Chondrocyte (in vitro differentiated cells): ENCODE measurements at places on chromosomes 11 and 22. TPM values are rescaled to one million over a fixed set of nuclear protein-coding genes. Genes with fewer than 3 reads are reported as not detected.
A peak's percentile ranks its signal among the peaks of the same experiment; 100 is the strongest.

Gene CTSF
- total RNA-seq, result not detected in 3 replicates

Gene OLFML1
- total RNA-seq, result 11.1 to 69.3 TPM (median 12.3 TPM) in 3 replicates

- DNase-seq, result no peak
- H3K27me3 ChIP-seq, result peaks cover 7% of the 10 kb centered on the region
- no peaks in the 10 kb centered on the region for H3K36me3 ChIP-seq
- no peak overlapping the region for H3K27ac ChIP-seq
These were observed 9.0 kb downstream of the TECTA start for GRCh38 chr11:121109916-121110586.

- H3K4me3 ChIP-seq, result no peak overlapping the region
- H3K36me3 ChIP-seq, result no peaks in the 10 kb centered on the region
- H3K4me1 ChIP-seq, result peaks cover 7% of the 10 kb centered on the region
- DNase-seq, result peak; percentile 62
These were observed 46.7 kb downstream of the IGLL1 start for GRCh38 chr22:23533328-23533762.

DNA sequence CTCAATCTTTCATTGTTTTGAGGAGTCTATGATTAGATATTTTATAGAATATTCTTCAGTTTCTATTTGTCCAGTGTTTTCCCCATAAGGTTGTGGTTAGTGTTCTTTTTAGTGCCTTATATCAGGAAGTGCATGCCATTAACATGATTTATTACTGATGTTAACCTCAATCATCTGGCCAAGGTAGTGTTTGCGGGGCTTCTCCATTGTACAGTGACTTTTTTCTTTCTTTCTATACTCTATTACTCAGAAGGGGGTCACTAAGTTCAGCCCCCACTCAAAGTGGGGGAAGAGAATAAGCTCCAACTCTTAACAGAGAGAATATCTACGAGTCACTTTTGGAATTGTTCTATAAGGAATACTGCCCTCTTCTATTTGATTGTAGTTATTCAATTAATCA lies 415.8 kb downstream of the DYNC2H1 start:
- H3K27ac ChIP-seq, result peak overlapping the region; percentile 24
- DNase-seq, result no peak
- no peaks in the 10 kb centered on the region for H3K36me3 ChIP-seq
- H3K4me3 ChIP-seq, result no peak overlapping the region
- no peaks in the 10 kb centered on the region for H3K27me3 ChIP-seq

DNA sequence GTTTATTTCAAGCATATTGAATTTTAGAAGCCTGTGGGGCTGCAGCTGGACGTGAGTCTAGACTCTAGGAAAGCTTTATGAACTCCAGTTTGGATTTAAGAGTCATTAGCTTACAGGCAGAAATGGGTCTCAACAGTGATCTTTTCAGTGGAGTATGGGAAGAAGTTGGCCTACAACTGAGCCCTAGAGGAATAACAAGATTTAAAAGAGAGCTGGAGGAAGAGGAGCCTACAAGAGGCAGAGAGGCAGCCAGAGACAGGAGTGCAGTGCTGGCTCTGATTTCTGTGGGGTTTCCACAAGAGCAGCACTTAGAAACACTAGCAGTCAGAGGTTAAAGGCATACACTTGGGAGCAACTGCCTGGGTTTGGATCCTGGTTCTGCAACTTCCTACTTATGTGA lies 17.9 kb downstream of the APOL5 start:
- DNase-seq, result no peak
- peaks cover 27% of the 10 kb centered on the region for H3K36me3 ChIP-seq
- no peak overlapping the region for H3K4me3 ChIP-seq
- peaks cover 4% of the 10 kb centered on the region for H3K4me1 ChIP-seq
- no peaks in the 10 kb centered on the region for H3K27me3 ChIP-seq

DNA sequence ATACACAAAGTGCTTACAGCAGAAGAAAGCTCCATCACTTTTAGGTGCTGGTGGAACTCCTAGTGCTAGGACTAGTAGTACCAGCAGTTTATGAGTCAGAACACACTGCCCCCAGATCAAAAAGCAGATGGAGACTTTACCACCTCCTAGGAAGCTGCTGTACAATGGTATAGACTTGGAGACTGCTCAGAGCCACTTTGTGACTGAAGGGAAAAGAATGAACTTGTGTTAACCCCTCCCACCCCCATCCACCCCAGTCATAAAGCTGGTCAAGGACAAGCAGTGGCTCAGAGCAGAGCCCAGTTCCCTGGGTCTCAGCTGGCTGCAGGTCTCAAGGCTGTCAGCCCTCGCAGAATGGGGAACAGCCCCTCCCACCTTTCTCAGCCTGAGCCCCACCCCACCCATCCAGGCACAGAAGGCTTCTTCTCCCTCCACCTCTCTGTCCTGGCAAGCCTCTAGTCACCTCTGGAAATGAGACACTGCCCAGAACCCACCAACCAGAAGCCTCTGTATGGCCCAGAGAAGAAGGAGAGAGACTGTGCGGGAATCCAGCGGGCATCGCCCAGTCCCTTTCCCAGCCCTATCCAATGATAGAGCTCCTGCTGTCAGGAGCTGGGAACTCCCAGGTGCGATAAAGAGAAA lies 23.8 kb downstream of the PACSIN2 start:
- no peak for DNase-seq
- peaks cover 76% of the 10 kb centered on the region for H3K4me1 ChIP-seq
- H3K4me3 ChIP-seq, result no peak overlapping the region
- H3K27ac ChIP-seq, result peak overlapping the region; percentile 36
- H3K27me3 ChIP-seq, result no peaks in the 10 kb centered on the region

DNA sequence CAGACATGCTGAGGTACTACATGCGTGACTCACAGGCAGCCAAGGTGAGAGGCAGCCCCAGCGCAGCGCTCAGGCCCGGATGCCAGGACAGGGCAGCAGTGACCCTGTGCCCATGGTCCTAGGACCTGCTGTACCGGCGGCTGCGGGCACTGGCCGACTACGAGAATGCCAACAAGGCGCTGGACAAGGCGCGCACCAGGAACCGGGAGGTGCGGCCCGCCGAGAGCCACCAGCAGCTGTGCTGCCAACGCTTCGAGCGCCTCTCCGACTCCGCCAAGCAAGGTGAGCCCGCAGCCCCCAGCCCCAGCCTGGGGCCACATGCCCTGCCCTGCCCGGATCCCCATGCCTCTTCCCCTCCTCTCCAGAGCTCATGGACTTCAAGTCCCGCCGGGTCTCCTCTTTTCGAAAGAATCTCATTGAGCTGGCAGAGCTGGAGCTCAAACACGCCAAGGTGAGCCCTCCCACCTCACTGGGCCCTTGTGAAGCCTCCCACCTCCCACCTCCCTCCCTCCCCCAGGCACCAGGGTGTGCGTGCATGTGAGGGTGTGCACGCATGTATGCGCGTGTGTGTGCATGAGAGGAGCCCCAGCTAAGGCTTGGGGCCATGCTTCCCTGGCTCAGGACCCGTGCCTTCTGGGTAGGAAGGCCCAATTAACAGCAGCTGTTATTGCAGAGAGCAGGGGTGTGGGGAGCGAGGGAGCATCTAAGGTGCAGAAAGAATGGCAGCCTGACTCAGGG lies 5.3 kb downstream of the CFL1 start:
- peaks cover 43% of the 10 kb centered on the region for H3K36me3 ChIP-seq
- no peak for DNase-seq
- no peak overlapping the region for H3K4me3 ChIP-seq
- no peaks in the 10 kb centered on the region for H3K27me3 ChIP-seq
- no peak overlapping the region for H3K27ac ChIP-seq

GRCh38 chr11:69229511-69229910 lies 64.4 kb upstream of the MYEOV start:
- H3K27me3 ChIP-seq, result peaks cover 21% of the 10 kb centered on the region
- H3K27ac ChIP-seq, result no peak overlapping the region
- H3K4me3 ChIP-seq, result no peak overlapping the region
- DNase-seq, result no peak
- no peaks in the 10 kb centered on the region for H3K4me1 ChIP-seq

DNA sequence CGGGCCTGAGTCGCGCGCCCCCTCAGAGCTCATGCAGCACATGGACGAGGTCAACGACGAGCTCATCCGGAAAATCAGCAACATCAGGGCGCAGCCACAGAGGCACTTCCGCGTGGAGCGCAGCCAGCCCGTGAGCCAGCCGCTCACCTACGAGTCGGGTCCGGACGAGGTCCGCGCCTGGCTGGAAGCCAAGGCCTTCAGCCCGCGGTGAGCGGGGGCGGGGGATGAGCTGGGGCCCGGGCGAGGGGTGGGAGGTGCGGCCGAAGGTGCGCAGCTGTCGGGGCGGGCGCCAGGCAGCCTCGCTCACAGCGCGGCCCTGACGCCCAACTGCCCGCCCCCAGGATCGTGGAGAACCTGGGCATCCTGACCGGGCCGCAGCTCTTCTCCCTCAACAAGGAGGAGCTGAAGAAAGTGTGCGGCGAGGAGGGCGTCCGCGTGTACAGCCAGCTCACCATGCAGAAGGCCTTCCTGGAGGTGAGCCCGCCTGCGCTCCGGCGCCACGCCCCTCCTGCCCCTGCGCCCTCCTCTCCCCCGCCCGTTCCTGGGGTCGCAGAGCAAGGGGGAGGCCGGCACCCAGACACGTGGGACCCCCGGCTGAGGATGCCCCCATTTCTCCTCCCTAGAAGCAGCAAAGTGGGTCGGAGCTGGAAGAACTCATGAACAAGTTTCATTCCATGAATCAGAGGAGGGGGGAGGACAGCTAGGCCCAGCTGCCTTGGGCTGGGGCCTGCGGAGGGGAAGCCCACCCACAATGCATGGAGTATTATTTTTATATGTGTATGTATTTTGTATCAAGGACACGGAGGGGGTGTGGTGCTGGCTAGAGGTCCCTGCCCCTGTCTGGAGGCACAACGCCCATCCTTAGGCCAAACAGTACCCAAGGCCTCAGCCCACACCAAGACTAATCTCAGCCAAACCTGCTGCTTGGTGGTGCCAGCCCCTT lies 20.5 kb downstream of the EPS8L2 start:
- DNase-seq, result no peak
- H3K4me3 ChIP-seq, result no peak overlapping the region
- H3K27me3 ChIP-seq, result no peaks in the 10 kb centered on the region
- H3K36me3 ChIP-seq, result peaks cover 3% of the 10 kb centered on the region
- H3K27ac ChIP-seq, result no peak overlapping the region

GRCh38 chr11:94131718-94132115 lies 3.1 kb downstream of the PANX1 start:
- H3K4me1 ChIP-seq, result peaks cover 51% of the 10 kb centered on the region
- no peak overlapping the region for H3K4me3 ChIP-seq
- H3K27me3 ChIP-seq, result no peaks in the 10 kb centered on the region
- H3K36me3 ChIP-seq, result peaks cover under 1% of the 10 kb centered on the region
- H3K27ac ChIP-seq, result no peak overlapping the region
- no peak for DNase-seq

GRCh38 chr11:34219941-34220370 lies 114.5 kb downstream of the NAT10 start:
- no peaks in the 10 kb centered on the region for H3K36me3 ChIP-seq
- H3K27me3 ChIP-seq, result peaks cover 3% of the 10 kb centered on the region
- no peak overlapping the region for H3K4me3 ChIP-seq
- no peak overlapping the region for H3K27ac ChIP-seq

- H3K27ac ChIP-seq, result no peak overlapping the region
- H3K4me3 ChIP-seq, result no peak overlapping the region
- no peak for DNase-seq
- no peaks in the 10 kb centered on the region for H3K4me1 ChIP-seq
- H3K27me3 ChIP-seq, result no peaks in the 10 kb centered on the region
These were observed 2.0 kb upstream of the C11orf42 start for GRCh38 chr11:6203327-6203726.

DNA sequence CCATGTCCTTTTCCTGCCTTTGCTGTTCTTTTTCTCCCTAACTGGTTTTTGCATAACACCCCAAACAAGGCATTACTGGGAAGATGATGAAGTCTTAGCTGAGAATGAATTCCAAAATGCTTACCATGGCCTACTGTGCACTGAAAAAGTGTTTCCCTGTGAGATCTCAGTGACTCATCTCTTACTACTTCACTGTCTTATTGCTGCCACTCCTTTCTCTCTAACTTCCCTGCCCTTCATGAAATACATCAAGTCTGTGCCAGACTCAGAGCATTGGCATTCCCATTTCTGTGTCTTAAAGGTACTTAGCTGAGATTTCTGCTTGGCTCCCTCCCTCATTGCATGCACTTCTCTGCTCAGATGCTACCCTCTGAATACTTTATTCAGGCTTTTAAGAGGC lies 49.1 kb upstream of the MUC15 start:
- no peak for DNase-seq
- no peaks in the 10 kb centered on the region for H3K27me3 ChIP-seq
- H3K27ac ChIP-seq, result no peak overlapping the region
- H3K36me3 ChIP-seq, result no peaks in the 10 kb centered on the region
- H3K4me3 ChIP-seq, result no peak overlapping the region
